ENCODE measurements at places on chromosomes 3 and 15. TPM values are rescaled to one million over a fixed set of nuclear protein-coding genes. Genes with fewer than 3 reads are reported as not detected.
A peak's percentile ranks its signal among the peaks of the same experiment; 100 is the strongest.

DNA sequence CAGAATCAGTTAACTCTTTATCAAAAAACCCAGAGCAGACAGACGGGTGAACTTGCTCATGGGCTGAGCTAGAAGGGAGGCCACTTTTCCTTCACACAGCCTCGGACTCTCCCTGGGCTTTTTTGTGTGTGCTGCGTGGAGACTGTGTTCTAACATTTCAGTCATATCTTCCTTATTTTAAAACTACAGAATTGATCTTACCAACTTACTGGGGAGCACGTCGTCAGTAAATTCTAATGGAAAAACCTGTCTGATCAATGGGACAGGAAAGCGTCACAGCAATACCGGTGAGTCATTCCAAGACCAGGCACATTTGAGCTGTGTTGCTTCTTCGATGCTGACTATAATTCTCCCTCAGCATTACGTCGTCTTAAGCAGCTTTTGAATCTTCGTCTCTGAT, 145.1 kb downstream of the LPP start:
- no peak for DNase-seq

DNA sequence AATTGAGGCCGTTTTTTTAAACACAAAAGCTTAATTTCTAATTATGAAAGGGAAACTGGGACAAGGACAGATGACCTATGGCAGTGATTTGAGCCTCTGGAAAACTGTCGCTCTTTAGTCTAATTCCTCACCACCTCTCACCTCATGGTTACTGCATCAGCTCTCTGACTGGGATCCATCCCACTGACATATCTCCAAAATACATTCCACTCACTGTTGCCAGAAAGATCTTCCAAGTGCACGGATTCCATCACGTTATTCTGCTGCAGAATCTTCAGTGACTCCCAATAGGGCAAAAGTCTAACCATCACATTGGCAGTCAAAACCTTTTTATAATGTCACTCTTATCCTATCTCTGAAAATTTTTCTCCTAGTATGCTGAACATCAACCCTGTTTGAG, 132.3 kb upstream of the MB21D2 start:
- DNase-seq = no peak

DNA sequence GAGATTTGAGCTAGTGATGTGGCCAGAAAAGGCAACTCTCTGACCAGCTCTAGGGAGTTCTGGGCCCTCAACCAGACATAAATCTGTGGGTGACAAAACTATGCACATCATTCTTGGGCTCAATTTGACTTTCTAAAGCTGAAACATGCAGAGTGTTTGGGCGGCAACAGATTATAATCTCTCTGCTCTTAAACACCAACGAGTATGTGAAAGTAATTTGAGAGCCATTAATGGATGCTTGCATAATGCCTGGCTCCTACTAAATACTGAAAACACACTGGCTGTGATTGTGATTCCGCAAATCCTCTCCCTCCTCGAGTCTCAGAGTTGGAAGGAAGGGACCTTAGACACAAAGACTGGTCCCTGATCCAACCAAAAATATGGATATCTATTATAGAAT, 186.7 kb downstream of the UACA start:
- DNase-seq = no peak

- no peak for DNase-seq
Measured at GRCh38 chr3:11513817-11514135, 129.9 kb downstream of the VGLL4 start.

DNA sequence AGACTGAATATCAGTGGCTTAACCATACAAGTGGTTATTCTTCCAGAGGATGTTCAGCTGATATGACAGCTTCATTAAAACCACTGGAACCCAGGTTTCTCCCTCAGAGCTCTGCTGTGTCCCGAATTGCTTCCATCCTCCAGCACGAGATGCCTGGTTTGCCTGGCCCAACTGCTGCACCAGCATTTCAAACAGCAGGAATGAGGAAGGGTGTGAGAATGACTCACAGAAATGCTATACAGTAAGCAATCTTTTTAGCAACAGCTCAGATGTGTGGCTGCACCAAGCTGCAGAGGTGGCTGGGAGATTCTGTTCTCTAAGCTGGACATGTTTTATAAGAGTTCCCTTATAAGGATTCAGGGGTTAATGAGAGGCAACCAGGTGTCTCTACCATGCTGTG, 271.0 kb downstream of the GABRG3 start:
- no peak for DNase-seq

DNA sequence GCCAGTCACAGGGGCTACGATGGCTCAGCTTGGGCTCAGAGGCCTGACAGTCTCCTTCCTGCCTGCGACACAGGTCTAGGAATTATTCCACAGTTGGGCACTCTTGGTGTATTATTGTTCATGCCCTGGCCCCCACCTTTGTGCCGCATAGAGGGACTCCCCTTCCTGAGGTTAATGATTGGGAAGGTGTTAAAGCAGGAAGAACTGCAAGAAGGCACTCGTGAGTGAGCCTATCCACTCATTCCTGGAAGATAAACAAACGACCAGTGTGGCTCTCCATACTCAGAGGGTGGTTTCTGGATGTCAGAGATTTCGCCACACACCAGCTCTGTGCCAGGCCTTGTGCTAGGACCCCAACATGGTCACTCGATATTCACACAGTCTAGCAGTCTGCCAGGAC, 12.3 kb downstream of the LIPC start:
- no peak for DNase-seq

GRCh38 chr15:76377217-76377616, 40.6 kb downstream of the ISL2 start:
- no peak for DNase-seq

GRCh38 chr3:134927599-134927998, 132.5 kb downstream of the EPHB1 start:
- DNase-seq = peak; percentile 18

DNA sequence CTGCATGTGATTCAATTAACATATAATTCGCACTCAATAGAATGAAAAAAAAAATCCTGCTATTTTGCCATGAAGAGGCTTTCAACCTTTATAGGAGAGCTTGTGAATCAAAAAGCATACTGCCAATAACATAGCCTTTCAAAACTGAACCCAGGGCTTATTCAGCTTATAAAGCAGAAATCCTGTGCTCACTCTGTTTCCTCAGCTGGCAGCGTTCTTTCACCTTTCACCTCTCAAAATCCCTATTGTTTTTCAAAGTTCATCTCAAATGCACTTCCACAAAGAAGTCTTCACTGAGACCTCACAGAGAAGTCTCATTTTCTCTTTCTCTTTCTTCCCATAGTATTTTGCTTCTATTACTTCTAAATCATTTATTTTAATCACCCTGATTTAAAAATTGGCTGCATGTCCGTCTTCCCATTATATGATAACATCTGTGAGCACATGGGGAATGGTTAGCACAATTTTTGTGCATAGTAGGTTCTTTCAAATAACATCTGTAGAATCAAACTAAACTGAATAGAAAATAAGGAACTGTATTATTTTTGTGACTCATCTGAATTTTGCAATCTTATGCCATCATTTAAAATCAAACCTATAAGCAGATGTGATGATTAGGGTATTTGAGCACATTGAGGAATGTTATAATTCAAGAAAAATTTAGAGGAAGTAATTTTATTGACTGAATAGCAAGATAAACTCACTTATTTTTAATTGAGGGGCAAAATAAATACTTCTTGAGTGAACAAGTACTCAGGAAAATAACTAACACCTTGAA, 373.4 kb downstream of the NLGN1 start:
- DNase-seq = no peak

DNA sequence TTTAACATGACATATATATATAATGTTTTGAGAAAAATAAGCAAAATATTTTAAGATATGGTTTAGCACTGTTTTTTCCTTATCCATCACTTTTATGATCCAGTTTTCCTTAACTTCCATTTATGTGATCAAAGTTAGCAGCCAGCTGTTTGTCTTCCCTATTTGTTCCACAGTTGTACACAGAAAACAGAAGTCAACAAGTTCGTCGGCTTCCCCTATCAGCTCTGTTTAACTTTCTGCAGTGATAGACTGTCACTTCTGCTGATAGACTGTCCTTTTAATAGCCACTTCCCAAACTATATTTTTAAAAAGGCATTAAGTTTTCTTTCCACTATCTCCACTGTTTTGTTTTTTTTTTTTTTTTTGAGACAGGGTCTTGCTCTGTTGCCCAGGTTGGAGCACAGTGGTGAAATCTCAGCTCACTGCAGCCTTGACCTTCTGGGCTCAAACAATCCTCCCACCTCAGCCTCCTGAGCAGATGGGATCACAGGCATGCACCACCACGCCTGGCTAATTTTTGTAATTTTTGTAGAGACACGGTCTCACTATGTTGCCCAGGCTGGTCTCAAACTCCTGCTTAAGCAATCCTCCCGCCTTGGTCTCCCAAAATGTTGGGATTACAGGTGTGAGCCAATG, 7.2 kb downstream of the FSD2 start:
- no peak for DNase-seq

DNA sequence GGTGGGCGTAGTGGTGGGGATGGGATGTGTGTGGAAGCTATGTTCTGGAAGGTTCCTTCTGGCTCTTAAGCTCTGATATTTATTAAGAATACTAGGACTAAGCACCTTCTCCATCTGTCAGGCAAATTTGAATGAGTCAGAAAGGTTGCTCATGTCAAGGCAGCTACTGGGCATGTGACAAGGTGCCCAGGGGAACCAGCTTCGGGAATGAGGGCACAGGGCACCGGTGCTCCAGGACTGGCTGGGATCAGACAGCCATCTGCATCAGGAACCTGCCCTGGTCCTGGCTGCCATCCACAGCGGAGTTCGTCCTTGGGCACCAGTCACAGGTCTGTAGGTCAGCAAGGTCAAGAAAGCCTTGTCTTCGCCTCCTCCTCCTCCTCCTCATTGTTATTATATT, 32.5 kb downstream of the CA12 start:
- DNase-seq = no peak

GRCh38 chr3:144275005-144275404, 303.4 kb downstream of the DIPK2A start:
- DNase-seq = no peak

- no peak for DNase-seq
Measured at GRCh38 chr3:147937341-147937740, 528.2 kb downstream of the ZIC1 start.

- no peak for DNase-seq
Measured at GRCh38 chr15:64753480-64754185, 21.8 kb downstream of the RBPMS2 start.

- no peak for DNase-seq
Measured at GRCh38 chr3:18556001-18556408, 130.9 kb upstream of the SATB1 start.

DNA sequence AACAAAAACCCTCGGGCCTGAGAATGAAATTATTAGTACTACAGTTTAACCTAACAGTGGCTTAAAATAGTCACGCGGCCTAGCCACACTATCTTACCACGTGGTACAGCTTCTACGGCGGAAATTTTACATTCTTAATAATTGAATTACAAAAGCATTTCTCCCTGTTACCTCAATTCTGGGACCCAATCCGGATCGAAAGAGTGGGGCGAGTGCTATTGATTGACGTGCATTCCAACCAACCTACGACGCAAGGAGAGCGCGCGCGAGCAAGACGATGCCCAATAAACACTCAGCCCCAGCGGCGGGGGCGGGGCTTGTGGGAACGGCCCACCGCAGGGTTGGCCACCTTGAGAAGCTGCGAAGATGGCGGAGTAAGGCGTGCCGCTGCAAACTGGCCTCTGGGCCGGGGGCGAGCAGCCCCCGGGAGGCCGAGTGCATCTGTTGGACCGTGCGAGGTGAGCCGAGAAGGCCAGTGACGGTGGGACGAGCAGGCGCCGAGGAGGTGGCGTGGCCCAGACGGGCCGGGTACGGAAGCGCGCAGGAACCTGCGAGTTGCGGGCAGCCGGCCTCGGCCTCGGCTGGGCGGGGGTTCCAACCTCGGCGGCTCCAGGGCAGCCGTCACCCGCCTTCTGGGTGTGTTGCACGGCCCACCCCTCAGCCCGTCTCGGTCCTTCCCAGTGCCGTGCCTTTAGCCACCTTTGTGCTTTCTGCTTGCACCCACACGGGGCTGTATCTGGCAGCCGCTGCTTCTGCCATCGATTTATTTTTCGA, 48.6 kb downstream of the OIP5 start:
- DNase-seq = peak; percentile 99

Gene ETFA
- total RNA-seq = 75.5 TPM

Gene ST3GAL6
- total RNA-seq = 10.5 TPM

Gene TM4SF18
- 6.4 TPM for total RNA-seq

Gene PRICKLE2
- total RNA-seq = 67.1 TPM

Gene ARGFX
- total RNA-seq = not detected

Gene EXD1
- total RNA-seq = not detected

Gene FSTL1
- 345 TPM for total RNA-seq

Gene PLS1
- 1.2 TPM for total RNA-seq

Gene P3H2
- 29.9 TPM for total RNA-seq

Gene COX5A
- total RNA-seq = 74.2 TPM

Gene C3orf85
- total RNA-seq = not detected

Gene KIF15
- total RNA-seq = 1.1 TPM

Gene STARD5
- total RNA-seq = 3.2 TPM

Gene ACKR4
- total RNA-seq = not detected

Data from sigmoid colon (tissue), 7 donors.